Testis (tissue), 5 donors: ENCODE measurements at places on chromosomes 2 and 18. TPM values are rescaled to one million over a fixed set of nuclear protein-coding genes. Genes with fewer than 3 reads are reported as not detected.

The EDAR gene
- total RNA-seq: 0.74 TPM

- no peak for DNase-seq
Measured at GRCh38 chr2:200443376-200443775, 66.5 kb downstream of the KCTD18 start.

GRCh38 chr2:239651859-239652258 lies 251.0 kb upstream of the HDAC4 start:
- DNase-seq: peak; percentile 5

The C1QL2 gene
- total RNA-seq: 0.55 TPM

DNA sequence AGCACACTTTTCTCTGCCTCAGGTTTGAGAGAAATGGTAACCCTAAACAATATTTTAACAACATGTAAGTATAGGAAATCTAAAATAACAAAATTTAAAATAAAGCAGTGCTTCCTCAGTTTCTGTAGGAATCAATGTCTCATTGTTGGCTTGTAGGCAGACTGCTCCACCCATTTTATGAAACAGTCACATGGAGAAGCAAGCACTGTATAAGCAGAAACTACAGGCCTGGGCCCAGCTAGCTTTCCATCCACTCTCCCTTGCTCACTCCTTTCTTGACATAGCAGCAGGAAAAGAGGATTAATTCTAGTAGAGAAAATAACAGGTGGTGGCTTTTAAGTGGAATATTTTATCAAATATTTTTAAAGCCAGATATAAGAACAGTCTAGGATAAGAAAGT lies 97.2 kb downstream of the PLEKHM3 start:
- DNase-seq: no peak

The CDH19 gene
- total RNA-seq: 3.3 TPM

DNA sequence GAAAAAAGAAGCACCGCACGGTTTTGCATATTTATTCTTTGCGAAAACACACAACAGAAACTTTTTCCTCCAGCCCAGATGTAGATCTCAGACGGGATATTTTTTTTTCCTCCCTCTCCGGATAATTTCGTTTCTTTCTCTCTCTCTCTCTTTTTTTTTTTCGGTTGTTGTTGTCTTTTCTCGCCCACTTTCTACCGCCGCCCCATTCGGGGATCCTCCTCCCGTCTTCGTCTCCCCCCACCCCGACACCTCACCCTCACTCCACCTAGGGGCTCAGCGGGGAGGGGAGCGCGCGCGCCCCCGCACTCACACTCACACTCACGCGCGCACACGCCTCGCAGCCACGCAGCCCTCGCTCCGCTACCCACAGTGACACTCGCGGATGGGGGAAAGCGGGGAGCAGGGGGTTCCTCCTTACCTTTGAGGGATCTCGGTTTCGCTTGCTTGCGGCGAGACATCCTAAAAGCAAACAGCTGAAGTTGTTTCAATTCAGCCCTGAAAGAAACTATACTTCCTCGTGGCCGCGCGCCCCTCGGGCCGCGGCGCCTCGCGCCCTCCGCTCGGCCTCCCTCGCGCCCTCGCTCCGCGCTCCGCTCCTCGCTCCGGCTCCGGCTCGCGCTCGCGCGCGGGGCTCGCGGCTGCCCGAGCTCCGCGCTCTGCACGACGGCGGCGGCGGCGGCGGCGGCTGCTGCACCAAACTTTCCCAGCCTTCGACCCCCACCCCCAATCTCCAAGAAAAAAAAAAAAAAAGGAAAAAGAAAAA lies 1.3 kb downstream of the ZNF521 start:
- DNase-seq: peak; percentile 60

DNA sequence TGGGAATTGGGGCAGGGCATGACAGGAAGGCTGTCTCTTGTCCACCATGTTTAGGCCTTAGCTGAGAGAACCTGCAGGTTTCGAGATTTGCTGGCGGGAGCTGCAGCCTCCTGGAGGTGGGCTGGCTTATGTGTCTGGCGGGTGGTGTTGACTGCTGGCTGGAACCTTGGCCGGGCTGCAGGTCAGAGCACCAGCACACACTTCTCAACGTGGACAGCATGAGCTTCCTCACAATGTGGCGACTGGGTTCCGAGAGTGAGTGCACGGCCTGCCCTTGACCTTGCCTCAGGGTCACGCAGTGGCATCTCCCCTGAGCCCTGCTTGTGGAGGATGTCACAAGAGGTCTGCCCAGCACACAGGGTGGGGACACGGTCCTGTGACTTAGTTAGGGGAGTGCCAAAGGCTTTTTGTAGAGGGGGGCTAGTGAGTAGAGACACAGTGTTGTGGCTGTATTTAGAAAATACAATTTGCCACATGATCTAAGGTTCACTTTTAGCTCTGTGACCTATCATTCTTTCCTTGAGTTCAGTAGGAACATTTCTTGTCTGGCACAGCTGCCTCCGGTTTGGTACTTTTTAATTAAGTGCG lies 134.8 kb downstream of the SEPTIN10 start:
- DNase-seq: no peak

The LBX2 gene
- total RNA-seq: 1.4 TPM

The ASAP2 gene
- total RNA-seq: 79.0 TPM

The ANO7 gene
- total RNA-seq: 2.5 TPM

DNA sequence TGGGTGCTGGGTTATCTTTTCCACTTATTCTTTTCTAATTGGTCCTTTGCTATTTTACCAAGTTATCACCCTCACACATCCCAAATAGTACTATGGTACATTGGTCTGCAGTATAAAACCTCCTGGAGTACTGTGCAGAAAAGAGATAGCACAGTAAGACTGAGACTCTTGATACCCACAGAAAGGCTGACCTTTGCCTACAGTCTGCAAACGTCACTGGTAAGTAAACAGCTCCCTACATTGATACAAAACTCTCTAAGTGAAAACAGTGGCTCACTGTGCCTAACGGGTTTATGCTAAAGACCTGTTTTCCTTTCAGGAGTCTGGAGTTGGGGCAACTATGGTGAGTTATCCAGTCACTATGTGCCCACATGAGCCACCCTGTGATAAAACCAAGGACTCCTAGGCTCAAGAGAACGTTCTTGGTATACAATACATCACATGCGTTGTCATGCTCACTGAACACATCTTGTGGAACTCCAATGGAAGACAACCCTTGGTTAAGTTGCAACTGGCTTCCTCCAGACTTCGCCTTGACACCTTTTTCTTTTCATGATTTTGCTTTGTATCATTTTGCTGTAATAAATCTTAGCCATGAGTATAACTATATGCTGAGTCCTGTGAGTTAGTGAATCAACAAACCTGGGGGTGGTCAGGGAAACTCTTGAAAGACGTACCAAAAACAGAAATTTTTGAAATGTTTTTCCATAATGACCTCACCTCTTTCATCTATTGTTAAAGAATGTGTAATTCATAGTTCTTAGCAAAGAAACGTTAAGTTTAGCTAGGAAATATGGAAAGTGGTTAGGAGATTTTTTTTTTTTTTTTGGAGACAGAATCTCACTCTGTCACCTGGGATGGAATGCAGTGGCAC lies 104.9 kb downstream of the C2orf74 start:
- no peak for DNase-seq

- DNase-seq: no peak
Measured at GRCh38 chr2:2851316-2851715, 520.2 kb upstream of the MYT1L start.

- DNase-seq: no peak
Measured at GRCh38 chr2:1900732-1901131, 156.4 kb upstream of the PXDN start.

The ASB1 gene
- 31.4 TPM for total RNA-seq

- DNase-seq: no peak
Measured at GRCh38 chr2:206890926-206891325, 48.4 kb upstream of the CPO start.

GRCh38 chr18:2976218-2977132 lies 36.5 kb downstream of the LPIN2 start:
- DNase-seq: no peak
